Eye (tissue), 1 donor: ENCODE measurements at places on chromosomes 1 and 21.

DNA sequence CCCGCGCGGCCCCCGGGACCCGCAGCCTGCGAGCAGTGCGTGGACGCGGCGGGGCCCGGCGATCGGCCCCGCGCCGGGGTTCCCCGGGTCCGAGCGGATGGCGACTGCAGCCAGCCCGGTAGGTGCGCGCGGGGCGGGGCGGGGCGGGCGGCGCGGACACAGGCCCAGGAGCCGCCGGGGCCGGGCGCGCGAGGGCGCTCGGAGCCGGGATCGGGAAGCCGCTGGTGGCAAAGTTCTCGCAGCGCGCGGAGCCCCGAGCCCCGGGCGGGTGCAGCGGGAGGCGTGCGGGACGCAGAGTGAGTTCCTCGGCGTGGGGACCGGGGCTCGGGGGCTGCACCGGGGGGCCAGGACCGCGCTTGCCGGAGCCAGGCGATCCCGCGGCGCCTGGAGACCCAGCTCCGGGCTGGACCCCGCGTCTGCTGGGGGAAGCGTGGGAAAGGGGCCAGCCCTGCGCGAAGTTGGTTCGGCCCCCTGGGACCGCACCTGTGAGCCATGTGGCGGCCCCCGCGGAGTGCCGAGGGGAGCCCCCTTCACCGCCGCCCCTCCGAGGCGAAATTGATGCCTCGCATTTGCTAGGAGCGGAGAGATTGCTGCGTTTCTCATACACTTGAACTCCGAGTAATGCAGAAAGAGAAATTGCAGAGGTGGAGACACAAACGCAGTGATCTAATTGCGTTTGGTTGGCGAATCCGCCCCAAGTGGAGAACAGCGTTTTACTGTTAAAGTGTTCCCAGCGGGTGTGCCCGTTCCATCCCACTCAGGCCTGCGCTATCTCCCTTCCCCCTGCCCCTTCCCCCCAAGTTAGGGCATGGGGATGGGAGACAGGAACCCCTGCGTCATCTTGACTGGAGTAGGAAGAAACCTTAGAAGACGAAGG is 228.9 kb upstream of the TMEM51 start:
- DNase-seq = peak; percentile 81

DNA sequence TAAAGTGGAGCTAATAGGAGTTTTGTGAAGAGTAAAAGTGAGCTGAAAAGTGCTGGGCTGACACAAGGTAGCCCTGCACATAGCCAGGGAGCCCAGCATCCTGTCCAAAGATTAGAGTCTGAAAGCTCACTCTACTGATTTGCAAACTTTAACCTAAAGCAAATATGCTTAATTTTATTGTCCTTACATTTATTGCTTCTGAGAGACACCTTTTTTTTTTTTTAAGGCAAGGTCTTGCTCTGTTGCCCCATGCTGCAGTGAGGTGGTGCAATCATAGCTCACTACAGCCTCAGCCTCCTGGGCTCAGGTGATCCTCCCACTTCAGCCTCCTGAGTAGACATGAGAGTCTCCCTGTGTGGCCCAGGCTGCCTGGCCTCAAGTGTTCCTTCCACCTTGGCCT is 16.5 kb downstream of the MGST3 start:
- no peak for DNase-seq

DNA sequence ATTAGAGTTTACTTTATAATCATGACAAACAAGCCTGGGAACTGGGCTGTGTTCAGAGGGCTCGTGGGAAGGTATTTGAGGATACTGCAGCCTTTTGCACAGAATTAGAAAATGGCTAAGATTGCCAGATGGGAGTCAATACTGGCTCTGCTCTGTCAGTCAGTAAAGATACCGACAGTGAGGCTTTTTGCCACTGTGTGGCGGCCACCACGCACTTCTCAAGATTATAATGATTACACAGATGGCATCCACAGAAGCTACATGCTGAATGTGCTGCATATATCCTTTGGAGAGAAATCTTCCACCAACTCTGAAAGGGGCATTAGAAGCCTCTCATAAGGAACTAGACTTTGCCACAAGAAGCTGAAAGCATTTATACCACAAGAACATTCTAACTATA is 213.4 kb upstream of the PTBP2 start:
- DNase-seq = no peak

- no peak for DNase-seq
Observed at GRCh38 chr1:35301674-35302392, 33.3 kb downstream of the ZMYM4 start.

- DNase-seq = no peak
Observed at GRCh38 chr1:28229996-28230395, 2.8 kb downstream of the DNAJC8 start.

- DNase-seq = no peak
Observed at GRCh38 chr1:24022581-24023361, 42.6 kb upstream of the SRSF10 start.

- DNase-seq = no peak
Observed at GRCh38 chr1:179251675-179252074, 22.2 kb upstream of the ABL2 start.

DNA sequence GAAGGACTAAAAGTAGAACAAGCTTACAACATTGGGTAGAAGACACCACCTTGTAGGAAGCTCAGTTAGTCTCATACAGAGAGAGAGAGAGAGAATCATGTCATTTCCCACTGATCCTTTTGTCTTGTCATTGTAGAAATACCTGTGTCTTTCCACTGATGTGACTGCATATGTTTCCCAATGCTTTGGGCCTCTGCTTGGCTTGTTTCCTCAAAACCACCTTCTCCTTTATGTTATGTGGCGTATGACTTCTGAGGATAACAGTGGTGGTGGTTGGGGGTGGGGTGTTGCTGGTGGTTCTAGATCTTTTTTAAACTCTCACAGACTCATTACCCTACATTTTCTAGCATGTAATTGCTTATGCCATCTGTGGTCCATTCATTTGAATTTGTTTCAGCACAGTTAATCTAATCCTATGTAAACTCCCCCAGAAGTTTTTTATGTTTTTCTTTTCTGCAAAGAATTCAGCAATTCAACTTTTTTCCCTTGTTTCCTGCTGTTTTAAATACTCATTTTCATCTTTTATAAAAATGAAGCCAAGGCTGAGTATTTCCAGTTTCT is 9.3 kb downstream of the RGL1 start:
- DNase-seq = no peak

DNA sequence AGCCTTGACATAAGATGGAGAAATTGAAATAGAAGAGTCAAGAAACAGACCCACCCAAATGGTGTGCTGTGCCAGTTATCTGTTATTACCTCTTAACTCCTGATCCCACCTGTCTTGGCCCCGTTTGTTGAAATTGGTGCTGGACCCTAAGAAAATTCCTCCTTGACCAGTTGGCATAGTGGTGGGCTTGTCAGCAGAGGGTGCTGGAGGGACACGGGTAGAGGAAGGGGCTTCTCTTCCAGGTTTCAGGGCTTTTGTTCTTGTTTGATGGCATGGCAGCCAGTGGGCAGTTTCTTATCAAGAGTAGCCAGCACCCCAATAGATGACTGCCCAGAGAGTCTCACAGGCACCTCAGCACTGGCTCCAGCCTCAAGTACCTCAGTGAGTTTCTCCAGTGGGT is 51.6 kb downstream of the PCBP3 start:
- peak; percentile 51 for DNase-seq

DNA sequence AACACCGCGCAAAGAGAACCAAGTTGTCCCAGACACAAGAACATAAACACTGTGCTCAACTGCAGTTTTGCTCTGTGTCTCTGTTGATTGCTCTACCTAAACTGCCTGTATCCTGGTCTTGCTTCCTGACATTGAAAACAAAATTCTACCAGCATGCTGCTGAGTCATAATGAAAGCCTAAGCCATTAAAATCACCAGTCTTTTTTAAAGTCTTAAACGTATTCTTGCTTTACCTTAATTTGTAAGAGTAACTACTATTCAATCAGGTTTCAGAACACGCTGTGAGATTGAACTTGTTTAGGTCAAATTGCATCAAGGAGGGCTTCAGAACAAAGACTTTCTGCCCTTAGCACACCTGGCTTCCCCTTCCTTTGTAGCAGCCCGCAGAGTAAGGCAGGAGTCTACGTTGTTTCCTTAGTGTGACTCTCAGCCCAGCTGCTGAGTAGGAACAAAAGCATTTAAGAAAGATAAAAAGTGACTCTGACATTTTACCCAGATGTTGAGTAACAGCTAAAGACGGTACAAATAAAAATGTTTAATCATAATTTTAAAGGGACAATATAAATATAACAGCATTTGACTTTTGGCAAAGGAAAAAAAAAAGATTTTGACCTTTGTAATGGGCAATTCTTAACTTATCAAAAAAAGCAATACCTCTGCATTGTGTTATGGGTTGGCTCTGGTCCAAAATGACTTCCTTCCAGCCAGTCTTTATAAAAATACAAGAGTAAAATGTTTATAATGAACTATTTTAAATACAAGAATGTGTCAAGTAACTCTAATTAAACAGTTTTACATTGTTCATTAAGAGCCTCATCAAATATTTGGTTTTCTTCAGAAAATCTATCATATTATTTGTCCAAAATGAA is 186.9 kb upstream of the ADGRL4 start:
- peak; percentile 2 for DNase-seq

DNA sequence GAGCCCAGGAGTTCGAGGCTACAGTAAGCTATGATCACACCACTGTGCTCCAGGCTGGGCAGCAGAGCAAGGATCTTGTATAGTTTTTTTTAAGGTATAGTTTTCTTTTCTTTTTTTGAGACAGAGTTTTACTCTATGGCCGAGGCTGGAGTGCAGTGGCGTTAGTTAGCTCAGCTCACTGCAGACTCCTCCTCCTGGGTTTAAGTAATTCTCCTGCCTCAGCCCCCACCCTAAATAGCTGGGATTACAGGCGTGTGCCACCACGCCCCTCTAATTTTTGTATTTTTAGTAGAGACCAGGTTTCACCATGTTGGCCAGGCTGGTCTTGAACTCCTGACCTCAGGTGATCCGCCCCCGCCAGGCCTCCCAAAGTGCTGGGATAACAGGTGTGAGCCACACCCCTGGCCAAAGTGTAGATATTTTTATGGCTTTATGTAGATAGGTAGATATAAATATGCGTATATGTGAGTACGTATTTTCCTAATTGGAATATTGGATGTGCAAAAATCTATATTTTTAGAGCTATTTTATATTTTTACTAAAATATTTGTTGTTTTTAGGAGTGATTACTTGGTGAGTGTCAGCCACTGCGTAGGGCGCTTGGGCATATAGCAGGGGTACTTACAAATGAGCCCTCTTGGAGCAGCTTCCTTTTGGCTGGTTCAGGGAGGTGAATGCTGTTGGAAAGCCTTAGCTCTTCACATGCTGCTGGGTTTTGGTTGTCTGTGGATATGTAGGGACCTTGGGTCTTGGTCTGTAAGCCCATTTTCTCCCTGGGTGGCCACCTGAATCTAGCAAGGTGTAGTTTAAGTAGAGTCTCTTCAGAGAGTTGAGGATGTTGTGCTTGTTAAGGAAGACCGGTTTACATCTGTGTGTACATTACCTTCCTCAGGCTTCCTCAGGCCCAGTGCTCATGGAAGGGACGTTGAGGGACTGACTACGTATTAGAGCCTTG is 9.5 kb downstream of the KDM4A start:
- DNase-seq = no peak

- DNase-seq = no peak
Observed at GRCh38 chr1:199356561-199356960, 670.9 kb upstream of the NR5A2 start.

DNA sequence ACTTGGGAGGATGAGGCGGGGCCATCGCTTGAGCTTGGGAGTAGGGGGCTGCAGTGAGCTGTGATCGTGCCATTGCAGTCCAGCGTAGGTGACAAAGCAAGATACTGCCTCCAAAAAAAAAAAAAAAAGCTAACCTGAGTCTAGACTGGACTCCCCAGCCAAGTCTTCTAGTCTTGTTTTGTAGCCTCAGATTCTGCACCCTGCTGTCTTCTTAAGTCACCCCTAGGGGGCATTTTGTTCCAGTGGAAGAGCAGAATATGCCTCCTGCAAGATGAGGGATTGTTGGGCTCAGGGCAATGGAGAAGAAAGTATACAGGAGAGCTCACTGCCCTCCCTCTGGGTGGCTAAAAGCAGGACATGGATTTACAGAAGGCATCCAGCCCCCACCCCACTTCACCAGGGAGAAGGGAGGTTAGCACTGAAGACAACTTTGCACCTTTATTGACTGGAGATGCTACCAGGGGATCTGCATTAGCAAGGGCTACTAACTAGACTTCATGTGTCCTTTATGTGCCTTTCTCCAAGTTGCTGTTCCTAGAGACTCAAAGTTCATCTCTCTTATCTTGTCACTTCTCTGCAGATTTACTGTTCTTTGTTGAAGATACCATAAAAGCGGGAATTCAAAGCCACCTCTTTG is 15.3 kb upstream of the RNF187 start:
- DNase-seq = peak; percentile 44

DNA sequence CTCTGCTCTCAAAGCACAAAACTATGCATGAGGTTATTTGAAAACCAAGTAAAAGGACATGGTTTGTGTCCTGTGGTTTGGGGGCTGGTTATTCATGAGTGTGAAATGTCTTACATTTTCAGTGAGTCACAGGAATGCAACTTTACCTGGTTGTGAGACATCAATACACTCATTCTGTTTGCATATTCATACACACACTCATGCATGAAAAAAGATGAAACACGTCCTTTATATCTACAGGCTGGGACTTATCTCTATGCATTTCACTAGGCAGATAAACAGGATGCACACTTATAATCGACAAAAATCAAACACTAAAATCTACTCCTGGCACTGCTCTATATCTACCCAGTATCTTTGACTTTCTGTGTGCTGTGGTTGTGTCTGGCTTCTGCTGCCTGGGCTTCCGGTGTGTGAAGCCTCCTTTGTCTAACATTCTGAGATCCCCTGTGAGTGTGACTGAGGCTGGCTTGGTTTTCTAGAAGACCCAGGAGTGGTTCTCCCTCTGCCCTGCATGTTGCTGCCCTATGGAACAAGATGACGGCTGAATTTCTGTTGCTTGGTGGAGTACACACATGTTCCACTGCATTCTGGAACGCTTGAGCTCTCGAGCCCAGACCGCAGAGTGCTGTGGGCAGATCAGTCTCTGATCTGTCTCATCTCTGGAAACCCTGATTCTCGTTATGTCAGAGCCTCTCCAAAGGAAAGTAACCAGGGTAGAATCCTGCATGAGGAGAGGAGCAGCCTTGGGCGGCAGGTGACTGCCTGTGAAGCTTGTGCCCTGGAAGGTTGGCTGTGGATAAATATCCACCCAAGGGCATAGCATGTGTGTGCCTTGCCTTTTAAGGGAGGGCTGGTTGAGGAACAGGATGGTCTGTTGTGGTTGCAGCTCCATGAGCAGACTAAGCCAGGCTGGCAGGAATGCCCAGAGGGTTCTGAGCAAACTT is 19.7 kb upstream of the FASLG start:
- no peak for DNase-seq

DNA sequence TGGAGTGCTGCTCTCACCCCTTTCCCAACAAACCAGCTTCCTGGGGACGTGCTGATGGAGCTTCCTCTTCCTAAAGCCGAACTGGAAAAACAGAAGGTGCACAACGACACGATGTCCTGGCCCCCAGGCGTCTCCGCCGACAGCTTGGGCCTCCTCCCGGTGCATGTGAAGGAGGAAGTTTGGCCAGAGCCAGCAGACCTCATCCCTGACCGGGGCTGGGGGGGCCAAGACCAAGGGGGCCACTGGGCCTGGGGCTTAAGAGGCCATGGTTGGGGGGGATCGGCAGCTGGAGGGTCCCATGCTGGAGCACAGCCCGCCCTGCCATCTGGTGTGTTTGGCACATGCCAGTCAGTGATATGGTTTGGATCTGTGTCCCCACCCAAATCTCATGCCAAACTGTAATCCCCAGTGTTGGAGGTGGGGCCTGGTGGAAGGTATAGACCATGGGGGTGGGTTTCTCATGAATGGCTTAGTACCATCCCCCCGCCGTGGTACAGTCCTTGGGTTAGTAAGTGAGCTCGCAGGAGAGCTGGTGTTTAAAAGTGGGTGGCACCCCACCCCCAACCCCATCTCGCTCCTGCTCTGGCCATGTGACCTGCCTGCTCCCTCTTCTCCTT is 6.4 kb downstream of the HES4 start:
- DNase-seq = no peak
